Esophagus squamous epithelium (tissue), 5 donors: ENCODE measurements at places on chromosomes 7 and 10.

- H3K4me1 ChIP-seq: no peaks in the 10 kb centered on the region
- no peak overlapping the region for H3K4me3 ChIP-seq
- DNase-seq: no peak
- H3K27ac ChIP-seq: no peak overlapping the region
These were observed 143.0 kb upstream of the BMPER start for GRCh38 chr7:33762151-33762910.

DNA sequence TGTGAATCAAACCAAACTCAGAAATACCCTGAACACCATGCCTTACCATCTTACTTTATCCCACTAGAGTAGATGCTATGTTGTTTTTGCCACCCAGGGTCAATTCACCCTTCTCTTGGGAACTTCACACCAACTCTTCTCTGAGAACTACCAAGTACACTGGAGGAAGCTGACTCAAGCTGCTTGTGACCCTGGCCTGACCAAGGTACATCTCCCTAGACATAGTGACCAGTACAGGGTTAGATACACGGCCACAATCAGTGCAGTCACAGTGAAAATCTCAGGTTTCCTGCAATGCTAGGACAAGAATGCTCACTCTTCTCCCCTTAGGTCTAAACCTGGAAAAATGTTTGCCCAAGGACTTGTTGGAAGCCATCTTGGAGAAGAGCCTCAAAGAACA lies 31.8 kb downstream of the EZH2 start:
- H3K27ac ChIP-seq: no peak overlapping the region
- no peak overlapping the region for H3K4me3 ChIP-seq
- H3K27me3 ChIP-seq: no peaks in the 10 kb centered on the region
- H3K36me3 ChIP-seq: no peaks in the 10 kb centered on the region

GRCh38 chr10:571688-572451 lies 117.6 kb downstream of the DIP2C start:
- H3K27ac ChIP-seq: no peak overlapping the region
- no peaks in the 10 kb centered on the region for H3K36me3 ChIP-seq
- H3K27me3 ChIP-seq: no peaks in the 10 kb centered on the region
- H3K4me3 ChIP-seq: no peak overlapping the region
- peaks cover 36% of the 10 kb centered on the region for H3K4me1 ChIP-seq

DNA sequence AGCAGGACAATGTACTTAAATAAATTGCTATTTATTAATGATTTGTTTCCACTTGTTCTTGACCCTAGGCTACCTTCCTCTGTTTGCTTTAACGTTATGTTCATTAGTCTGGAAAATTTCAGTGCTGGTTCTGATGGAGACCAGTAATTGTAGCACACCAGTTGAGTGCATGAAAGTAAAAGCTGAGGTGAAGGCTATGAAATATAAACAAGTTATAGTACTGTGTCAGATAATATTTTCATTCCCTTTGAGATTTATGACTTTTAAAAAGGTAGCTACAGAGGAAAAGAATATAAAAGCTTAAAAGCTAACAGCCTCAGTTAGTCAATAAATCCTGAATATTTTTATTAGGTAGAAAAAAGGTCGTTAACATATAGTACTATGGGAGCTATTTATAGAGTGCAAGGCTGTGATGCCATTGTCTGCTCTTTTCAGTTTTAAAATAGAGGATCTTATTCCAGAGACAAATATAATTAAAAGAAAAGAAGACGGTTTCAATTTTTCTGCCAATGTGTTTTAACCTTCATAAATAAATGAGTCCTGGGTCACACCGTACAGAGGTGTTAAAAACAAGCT lies 351.8 kb upstream of the ETV1 start:
- no peak for DNase-seq
- no peak overlapping the region for H3K4me3 ChIP-seq
- no peaks in the 10 kb centered on the region for H3K27me3 ChIP-seq
- H3K4me1 ChIP-seq: no peaks in the 10 kb centered on the region

DNA sequence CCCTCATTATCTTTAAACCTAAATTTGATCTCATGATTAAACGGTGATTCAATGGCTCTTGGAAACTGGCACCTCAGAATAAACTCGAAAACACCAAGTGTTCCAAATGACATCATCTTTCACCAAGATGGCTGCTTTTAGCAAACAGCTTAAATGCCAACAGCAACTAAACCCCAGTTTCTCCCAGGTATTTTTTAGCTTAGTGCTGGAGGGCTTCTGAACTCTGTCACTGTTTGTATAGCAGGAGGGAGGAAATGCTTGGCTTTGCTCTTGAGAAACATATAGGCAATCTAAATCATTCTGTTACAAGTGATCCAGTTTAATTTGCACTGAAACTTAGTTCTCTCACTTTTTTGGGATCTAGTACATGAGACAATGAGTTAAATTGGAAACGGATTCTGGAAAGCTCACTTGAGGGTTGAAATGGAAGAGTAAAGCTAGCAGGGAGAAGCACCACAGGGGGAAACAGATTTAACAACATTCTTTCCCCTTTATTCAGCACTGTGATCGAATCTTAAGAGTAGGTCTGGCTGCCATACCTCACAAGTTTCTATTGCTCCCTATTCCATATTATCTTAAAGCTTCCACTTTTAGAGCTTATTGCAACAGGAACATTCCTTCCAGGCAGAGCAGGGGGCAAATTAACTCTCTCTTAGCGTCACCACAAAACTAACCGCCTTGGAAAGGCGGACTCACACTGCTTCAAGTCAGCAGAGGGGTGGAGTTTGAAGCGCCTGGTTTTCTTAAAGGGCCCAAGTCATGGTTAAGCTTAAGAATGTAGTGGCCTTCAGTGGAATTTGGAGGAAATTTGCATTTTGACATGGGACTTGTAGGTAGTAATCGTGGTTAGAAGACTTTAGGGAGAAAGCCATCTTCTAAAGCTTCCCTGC lies 1.8 kb upstream of the CCDC6 start:
- no peak for DNase-seq
- no peaks in the 10 kb centered on the region for H3K36me3 ChIP-seq
- no peaks in the 10 kb centered on the region for H3K27me3 ChIP-seq
- H3K4me1 ChIP-seq: peaks cover 67% of the 10 kb centered on the region

GRCh38 chr7:4556868-4557793 lies 125.0 kb upstream of the FOXK1 start:
- H3K27ac ChIP-seq: no peak overlapping the region
- no peaks in the 10 kb centered on the region for H3K36me3 ChIP-seq
- no peak overlapping the region for H3K4me3 ChIP-seq

DNA sequence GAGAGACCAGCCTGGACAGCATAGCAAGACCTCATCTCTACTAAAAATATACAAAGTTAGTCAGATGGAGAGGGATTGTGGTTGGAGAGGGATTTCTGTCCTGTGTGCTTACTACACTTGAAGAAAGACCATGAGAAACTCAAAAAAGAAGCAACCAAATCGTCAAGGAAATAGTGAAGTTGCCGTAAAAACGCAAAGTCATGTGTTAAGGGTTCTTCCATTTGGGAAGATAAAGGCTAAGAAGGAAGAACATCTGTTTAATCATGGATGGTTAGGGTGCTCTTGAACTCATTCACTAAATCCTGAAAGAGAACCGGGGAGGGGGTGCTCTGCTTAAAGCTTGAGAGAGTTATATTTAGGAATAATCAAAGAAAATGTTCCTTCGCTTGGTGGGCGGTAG lies 59.8 kb upstream of the KDM7A start:
- H3K4me1 ChIP-seq: peaks cover 48% of the 10 kb centered on the region
- no peak overlapping the region for H3K27ac ChIP-seq
- no peaks in the 10 kb centered on the region for H3K27me3 ChIP-seq

GRCh38 chr7:120628251-120628650 lies 229.7 kb downstream of the TSPAN12 start:
- H3K36me3 ChIP-seq: no peaks in the 10 kb centered on the region
- H3K27ac ChIP-seq: no peak overlapping the region
- no peaks in the 10 kb centered on the region for H3K4me1 ChIP-seq
- no peaks in the 10 kb centered on the region for H3K27me3 ChIP-seq
- DNase-seq: no peak
- no peak overlapping the region for H3K4me3 ChIP-seq

DNA sequence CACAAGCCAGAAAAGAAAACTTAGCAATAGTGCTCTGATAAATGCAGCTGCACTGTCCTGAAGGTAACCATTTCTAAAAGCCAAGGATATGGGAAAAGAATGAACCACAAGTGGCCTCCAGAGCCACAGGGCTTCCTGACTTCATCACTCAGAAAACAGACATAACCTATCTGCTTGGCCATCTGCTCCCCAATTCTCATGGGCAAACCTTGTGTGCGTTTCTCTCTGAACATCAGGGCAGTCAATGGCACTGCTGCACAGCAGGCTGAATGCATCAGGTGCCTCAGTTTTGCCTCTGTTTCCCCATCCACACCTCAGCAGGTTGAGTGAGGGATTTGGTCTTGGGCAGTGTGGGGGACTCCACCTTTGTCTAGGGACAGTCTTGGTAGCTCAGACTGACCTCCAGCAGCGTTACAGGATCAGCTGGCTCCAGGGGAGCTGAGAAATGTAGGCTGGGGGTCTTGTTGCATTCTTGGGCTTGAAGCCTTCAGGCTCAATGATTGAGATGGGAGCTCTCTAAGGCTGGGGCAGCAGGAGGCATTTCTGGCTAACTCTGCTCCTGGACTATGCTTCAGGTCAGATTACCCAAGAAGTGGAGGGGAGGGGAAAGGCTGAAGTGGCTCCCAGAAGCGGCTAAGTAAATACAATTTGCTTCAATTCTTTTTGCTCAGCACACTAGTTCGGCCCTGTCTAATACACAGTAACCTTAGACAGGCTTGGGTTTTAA lies 23.6 kb upstream of the PDLIM1 start:
- DNase-seq: no peak
- no peak overlapping the region for H3K27ac ChIP-seq
- no peaks in the 10 kb centered on the region for H3K36me3 ChIP-seq
- peaks cover 21% of the 10 kb centered on the region for H3K4me1 ChIP-seq

DNA sequence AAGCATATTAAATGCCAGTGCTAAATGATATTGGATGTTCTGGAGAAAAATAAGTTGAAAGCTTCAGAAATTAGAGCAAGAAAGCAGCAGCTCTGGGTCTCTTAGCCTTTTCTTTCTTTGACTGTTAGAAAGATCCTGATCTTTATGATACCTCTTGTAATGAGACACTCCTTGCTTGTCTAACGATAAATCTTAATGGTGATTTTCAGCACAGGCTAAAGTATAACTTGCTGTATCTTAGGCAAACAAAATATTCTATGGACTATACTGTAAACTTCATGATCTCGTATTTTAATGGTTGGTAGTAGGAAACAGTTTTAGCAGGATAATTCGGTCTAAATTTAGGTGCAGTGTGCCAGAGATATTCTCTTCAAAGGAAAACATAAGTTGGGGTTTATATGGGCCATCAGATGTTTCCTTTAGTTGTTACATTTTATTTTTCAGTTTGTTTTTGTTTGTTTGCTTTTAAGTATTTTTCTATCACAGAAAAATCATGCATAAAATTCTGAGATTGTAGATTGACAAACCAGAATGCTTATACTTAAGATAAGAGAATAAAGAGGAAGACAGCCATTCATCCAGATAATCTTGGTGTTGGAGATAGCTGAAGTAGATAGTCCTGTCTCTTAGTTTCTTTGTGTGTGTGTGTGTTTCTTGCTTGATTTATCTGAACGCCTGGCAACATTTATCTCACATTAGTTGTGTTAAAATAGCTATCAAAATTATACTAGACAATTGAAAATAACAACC lies 4.7 kb downstream of the CASD1 start:
- H3K4me1 ChIP-seq: peaks cover 9% of the 10 kb centered on the region
- H3K36me3 ChIP-seq: no peaks in the 10 kb centered on the region
- H3K4me3 ChIP-seq: no peak overlapping the region
- H3K27ac ChIP-seq: no peak overlapping the region

GRCh38 chr7:79386688-79387422 lies 66.6 kb downstream of the MAGI2 start:
- H3K36me3 ChIP-seq: no peaks in the 10 kb centered on the region
- no peak for DNase-seq
- H3K4me1 ChIP-seq: no peaks in the 10 kb centered on the region
- H3K27ac ChIP-seq: no peak overlapping the region

DNA sequence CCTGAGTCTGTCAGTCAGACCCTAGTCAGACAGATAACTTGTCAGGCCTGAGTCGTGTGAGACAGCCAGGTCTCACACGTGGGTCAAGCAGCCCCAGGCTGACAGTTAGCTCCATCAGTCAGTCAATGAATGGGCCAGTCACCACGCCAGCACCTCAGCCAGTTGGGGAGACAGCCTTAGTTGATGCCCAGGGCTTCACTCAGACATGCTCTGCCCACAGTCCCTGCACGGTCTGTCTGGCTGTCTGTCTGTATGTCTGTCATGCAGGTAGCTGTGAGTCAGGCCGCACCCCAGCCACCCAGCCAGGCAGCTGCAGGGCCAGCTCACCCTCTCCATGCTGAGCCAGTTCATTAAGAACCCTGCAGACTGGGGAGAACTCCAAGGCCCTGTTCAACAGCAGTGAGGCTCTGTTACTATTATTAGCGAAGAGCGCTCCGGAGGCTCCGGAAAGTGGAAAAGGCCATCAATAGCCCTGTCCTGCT lies 141.1 kb upstream of the PCBD1 start:
- H3K27ac ChIP-seq: no peak overlapping the region
- H3K27me3 ChIP-seq: no peaks in the 10 kb centered on the region
- no peak overlapping the region for H3K4me3 ChIP-seq
- no peak for DNase-seq
- H3K4me1 ChIP-seq: no peaks in the 10 kb centered on the region
- no peaks in the 10 kb centered on the region for H3K36me3 ChIP-seq

DNA sequence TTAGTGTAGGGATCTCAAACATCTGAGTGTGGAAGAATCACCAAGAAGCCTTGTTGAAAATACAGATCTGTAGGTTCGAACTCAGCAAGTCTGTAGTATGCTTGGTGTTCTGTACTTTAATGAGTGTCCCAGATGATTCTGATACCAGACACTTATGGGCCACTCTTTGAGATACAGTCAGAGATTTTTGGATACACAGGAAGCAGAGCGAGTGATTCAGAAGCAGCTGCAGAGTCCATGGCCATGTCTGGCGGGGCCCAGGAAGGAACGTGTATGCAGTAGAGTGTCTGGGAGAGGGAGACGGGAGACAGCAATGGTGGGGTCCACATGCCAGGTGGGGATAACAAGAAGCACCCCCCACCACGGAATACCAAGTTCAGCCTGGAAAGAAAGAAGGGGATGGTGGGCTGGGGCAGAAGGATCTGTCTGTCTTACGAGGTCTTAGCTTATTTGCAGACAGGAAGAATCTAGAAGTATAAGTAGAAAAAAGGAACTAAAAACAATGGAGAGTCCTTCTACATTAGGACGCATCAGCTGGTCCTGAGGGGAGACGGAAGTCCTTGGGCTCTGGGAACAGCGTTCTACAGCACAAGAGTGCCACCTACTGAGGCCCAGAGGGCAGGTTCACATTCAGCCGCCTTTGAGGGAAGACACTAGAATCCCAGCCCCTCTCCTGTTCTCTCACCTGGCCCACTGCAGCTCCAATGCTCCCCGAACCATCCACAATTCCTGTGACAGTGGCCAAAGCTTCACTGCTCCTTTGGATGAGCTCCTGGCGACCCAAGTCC lies 55.4 kb downstream of the SLC37A3 start:
- H3K4me3 ChIP-seq: no peak overlapping the region
- no peaks in the 10 kb centered on the region for H3K4me1 ChIP-seq
- no peak for DNase-seq
- H3K36me3 ChIP-seq: no peaks in the 10 kb centered on the region
- H3K27ac ChIP-seq: no peak overlapping the region

- H3K4me3 ChIP-seq: no peak overlapping the region
- H3K36me3 ChIP-seq: no peaks in the 10 kb centered on the region
- H3K27ac ChIP-seq: no peak overlapping the region
- H3K27me3 ChIP-seq: no peaks in the 10 kb centered on the region
These were observed 452.0 kb upstream of the FZD8 start for GRCh38 chr10:36094096-36094495.
